ENCODE measurements at places on chromosomes 2 and 18. TPM values are rescaled to one million over a fixed set of nuclear protein-coding genes. Genes with fewer than 3 reads are reported as not detected.

APOB gene
- 22.2 TPM for total RNA-seq

GRCh38 chr2:162123806-162124758 is 28.0 kb downstream of the GCG start:
- DNase-seq = no peak

- no peak for DNase-seq
Measured at GRCh38 chr2:54666634-54667265, 56.7 kb upstream of the EML6 start.

- DNase-seq = no peak
Measured at GRCh38 chr18:35610089-35610488, 28.5 kb downstream of the GALNT1 start.

GRCh38 chr2:216242365-216242764 is 129.9 kb downstream of the MARCHF4 start:
- no peak for DNase-seq

DNA sequence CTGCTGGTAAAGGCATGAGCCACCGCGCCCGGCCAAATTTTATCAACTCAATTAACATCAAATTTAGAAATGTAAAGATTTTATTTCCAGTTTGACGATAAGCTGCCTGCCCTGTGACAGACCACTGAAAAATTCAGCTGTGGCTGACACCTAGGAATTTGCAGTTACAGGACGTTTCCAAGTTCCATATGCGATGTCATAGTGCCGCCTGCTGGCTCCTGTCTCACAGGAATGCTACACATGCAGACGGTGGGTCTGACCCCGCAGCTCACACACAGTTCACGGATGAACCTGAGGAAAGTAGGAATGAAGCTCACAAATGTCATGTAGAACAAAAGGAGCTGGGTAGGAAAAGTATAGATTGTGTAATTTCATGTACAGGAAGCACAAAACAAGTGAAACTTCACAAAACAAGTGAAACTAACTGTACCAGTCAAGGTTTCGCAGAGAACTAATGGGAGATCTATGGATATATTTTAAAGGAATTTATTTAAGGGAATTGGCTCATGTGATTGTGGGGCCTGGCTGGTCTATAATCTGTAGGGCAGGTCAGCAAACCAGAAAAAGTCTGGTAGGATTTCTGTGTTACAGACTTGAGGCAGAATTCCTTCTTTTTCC is 13.2 kb upstream of the SEH1L start:
- peak; percentile 71 for DNase-seq

Measured in progenitor cell of endocrine pancreas (in vitro differentiated cells).